ACHN (cell line): ENCODE measurements at places on chromosomes 7 and 10.

GRCh38 chr10:26721561-26721960, 24.1 kb downstream of the PDSS1 start:
- DNase-seq = no peak

DNA sequence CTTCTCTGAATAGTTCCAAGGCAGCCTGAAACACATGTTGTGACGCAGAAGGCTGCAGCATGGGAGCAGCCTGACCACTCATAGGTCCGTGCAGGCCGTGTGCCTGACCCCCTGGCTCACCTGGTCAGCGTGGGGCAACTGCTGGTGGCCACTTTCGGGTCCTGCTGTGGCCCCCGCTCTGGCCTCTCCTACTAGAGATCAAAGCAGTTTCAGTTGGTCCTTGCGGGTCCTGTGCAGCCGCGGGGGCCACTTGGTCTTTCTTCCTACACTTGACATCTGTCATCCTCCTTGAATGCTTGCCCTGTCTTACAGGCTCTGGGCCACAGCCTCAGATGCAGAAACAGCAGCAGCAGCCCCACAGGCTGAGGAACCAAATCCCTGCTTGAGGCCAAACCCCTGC, 320.8 kb upstream of the ZNF32 start:
- no peak for DNase-seq

DNA sequence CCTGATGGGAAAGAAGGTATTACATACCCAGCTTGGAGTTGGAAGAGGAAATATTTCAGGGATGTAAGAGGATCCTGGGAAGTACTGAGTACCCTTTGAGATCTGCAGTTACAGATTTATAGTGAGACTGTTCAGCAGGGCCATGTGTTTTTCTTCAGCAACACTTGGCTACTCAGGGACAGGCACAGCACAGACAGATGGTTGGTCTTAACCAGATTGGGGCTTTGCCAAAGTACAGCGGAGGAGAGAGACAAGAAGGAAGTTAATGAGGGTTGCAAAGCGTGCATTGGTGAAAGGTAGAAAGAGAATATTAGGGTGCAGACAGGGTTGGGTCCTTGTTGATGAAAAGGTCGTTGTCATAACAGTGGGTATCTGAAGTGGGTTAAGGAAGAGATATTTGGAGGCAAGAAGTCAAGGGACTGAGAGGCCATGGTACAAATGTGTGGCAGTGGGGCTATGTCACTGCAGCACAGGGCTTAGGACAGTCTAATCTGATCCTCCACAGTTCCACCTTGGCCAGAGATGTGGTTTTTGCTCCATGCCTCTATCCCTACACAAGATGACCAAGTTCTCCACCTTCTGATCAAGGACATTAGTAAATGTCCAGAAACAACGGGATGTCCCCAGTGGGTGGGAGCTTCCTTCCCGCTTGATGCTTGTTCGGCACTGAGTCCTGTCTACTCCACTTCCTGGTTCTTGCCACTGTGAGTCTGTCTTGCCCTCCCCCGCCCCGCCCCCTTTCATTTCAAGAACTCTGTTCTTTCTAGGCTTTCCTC, 18.9 kb upstream of the DNAJC1 start:
- DNase-seq = no peak

DNA sequence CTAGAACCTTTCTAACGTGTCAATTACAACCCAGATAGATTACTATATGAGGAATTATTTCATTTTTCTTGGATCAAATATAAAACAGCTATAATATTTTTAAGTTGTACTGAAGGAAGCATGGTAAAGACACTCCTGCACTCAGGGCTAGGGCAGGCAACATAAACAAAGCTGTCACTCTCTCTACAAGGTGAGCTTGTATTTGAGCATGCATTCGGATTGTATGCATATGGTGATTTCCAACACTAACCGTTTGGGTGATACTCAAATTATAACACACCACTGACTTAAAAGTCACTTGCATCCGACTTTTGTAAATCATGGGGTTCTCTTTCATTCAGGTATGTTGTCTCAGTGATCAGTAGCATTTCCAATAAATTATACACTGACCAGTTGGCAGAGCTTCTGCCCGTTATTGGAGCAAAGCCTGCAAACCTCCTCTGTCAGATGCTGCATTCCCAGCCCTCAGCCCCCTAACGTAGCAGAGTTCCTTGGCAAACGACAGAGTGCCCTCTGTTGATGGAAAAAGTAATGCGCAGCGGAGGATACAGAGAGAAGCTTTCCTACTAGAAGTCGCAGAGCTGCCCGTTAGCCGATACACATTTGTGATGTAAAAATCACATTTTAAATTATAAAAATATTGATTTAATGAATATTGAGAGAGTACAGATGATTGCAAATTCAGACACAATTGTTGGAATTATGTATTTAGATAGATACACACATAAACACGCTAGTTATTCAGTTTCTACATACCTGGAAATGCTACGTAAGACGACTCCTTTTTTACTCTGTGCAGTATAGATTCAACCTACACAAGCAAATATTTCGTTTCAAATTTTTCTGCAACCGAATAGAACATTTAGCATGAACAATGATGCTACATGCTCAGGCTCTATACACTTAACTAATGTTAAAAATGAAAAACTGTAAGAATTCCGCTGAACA, 173.9 kb upstream of the SP4 start:
- peak; percentile 88 for DNase-seq

DNA sequence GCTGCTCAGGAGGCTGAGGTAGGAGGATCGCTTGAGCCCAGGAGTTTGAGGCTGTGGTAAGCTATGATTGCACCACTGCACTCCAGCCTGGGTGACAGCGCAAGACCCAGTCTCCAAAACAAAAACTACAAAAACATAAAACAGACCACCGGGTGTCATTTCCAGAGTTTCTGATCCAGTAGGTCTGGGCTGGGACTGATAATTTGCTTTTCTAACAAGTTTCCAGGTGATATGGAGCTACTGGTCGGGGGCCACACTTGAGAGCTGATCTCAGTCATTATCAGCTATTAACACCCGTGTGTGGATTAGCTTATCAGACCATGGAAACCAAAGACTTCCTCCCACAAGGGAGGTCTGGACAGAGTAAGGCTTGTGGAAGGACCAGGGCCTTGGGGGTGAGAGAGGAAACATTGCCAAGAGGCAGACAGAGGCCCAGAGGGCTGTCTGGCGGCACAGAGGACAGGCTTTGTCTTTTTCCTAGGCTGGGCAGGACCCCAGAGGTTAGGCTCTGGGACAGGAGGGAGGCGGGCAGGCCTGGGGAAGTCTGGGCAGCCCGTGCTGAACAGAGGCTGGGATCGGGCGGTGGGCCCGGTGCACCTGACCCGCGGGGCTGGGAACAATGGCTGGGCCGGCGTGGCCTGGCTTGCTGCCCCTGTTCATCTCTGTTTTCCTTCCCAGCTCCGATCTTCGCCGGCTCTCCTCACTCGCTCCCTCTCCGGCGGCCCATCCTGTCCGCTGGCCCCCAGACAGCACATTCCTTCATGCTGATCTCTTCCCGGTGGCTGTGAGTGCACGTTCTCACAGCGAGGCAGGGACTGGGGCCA, 25.2 kb downstream of the TMEM270 start:
- DNase-seq = no peak

GRCh38 chr10:71213127-71213621, 804 bp downstream of the UNC5B start:
- DNase-seq = peak; percentile 65

DNA sequence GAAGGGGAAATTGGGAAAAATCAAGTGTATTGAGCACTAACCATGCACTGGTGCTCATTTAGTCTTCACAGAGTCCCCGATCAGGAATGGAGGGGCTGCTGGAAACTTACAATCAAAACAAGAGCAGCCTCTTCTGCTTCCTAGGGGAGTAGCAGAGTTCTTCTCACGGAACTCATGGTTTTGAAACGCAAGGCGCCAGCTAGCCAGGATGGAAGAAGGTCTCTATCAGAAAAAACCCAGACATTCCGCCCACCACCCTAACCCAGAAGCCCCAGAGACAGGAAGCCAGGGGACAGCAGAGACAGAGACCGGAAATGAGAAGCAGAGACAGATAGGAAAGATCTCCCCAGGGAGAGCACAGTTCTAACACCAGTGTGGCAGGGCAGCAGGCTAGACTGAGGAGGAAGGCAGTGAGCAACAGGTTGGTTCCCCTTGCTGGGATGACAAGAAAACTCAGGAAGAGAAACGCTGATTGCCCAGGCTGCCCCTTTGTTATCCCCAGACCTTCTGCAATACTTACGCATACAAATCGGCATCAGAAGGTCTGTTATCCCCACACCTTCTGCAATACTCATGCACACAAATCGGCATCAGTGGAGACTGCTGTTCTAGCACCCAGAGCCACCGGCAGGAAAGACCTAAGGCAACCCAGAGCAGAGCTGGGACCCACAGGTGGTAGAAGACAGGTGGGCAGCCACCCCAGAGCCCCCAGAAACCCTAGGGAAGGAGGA, 99.2 kb downstream of the CPXM2 start:
- no peak for DNase-seq

GRCh38 chr10:6796231-6796630, 216.2 kb upstream of the PRKCQ start:
- DNase-seq = no peak

- DNase-seq = no peak
Observed at GRCh38 chr10:116215651-116216050, 57.4 kb downstream of the GFRA1 start.

DNA sequence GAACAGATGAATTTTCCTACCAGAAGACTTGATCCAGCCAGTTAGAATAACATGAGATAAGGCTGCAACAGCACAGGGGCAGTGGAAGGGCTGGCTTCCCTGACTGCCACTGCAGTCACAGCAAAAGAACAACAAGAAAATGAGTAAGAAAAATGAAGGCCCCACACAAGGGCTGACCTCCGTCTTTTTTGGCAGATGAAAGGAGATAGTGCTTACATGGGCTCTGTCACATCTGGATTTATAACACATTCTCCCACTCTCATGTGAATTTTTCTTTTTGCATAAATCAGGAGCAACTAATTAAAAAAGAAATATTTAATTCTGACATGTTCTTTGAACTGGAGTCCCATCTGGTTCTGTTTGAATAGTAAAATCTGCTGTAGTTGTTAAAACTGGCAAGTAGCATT, 99.6 kb downstream of the NRP1 start:
- no peak for DNase-seq

DNA sequence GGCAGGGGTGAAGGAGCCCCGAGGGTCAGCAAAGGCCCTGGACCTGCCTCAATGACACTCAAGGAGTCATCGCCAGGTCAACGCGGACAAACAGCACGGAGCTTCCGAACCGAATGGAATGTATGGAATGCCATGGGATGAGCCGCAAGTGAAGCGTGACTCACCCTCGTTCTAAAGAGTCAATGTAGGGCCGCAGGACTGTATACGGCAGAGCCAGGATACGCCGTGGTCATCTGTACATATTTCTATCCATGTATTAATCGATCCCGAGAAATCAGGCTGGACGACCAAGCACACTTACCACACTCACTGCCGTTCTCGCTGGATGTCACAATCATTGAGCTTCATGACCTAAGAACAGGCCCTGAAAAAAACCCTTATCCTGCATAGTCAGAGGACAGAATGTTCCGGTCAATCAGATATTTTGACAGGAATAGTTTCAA, 4.3 kb downstream of the SNX8 start:
- peak; percentile 99 for DNase-seq

- DNase-seq = no peak
Observed at GRCh38 chr7:91054374-91054773, 209.9 kb upstream of the FZD1 start.
